ENCODE measurements at places on chromosomes 13 and 19. TPM values are rescaled to one million over a fixed set of nuclear protein-coding genes. Genes with fewer than 3 reads are reported as not detected.
A peak's percentile ranks its signal among the peaks of the same experiment; 100 is the strongest.

GRCh38 chr19:47813304-47813994, 8.3 kb upstream of the CRX start:
- peak; percentile 73 for DNase-seq

DNA sequence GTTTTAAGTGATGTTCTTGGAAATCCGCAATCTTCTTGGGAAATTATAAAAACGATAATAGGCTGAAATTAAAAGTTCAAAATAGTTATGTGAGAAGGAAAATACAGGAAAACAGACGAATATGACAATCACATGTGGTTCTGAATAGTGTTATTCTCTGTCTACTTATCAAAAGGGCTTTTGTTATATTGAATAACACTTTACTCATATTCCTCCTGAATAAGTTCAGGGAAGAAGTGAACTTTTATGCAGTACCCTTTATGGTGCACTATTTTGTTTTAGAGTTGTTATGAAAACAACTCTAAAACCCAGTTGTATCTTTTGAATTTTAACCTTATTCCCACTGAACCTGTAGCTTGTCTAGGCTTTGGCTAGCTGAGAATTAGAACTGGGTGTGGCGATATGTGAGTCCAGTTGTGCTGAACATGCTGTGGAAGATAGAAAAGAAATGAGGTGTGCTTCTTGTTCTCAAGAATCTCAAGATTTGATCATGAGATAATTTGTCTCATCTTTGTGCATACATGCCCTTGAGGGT, 384.4 kb downstream of the LMO7 start:
- no peak for DNase-seq

- no peak for DNase-seq
Measured at GRCh38 chr19:13092606-13093235, 9.9 kb downstream of the LYL1 start.

DNA sequence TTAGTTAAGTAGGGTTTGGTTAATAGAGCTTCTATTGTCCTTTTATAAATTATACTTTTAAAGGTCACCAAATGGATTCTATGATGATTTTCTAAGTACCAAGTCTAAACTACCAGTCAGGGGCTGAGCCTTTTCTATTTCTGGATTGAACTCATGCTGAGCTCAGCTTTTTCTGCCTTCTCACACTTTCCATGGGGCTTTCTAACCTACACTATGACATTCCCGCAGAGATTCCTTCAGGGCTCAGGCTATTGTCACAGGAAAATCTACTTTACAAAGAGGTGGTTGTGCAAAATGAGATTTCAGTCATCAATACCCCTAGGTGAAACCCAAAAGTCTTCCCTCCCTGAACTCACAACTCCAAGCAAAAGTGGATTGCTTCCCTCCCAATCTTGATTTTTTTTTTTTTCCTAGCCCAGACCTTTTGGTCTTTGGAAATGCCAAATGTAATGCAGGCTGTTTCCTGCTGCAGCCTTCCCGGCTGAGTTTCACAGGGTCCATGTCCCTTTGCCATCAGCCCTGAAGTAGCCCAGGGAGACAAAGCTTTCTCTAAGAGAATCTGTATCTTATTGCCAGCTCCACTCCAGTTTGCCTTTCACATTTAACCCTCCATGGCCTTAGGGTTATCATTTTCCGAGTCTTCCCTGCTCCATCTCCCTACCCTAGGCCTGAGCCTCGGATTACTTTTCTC, 13.6 kb downstream of the C13orf42 start:
- DNase-seq = no peak

- no peak for DNase-seq
Measured at GRCh38 chr13:54574791-54575190, 1546.2 kb downstream of the OLFM4 start.

DNA sequence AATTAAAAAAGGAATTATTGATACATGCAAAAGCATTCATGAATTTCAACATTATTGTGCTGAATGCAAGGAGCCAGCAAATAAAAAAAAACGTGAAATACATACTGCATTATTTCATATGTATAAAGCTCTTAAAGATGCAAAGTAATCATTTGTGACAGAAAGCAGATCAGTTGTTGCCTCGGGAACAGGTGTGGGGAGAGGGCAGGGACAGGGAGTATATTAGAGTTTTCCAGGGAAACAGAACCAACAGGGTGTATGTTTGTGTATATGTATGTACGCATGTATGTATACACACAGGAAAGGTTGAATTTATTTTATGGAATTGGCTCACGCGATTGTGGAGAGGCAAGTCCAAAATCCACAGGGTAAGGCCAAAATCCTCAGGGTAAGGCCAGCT, 502.9 kb upstream of the ARGLU1 start:
- no peak for DNase-seq

HS6ST3 gene
- 0.09 TPM for total RNA-seq

UBE2L5 gene
- not detected for total RNA-seq

WASF3 gene
- 50.8 TPM for total RNA-seq

PLK5 gene
- total RNA-seq = not detected
